ENCODE measurements at places on chromosomes 3 and 15.

DNA sequence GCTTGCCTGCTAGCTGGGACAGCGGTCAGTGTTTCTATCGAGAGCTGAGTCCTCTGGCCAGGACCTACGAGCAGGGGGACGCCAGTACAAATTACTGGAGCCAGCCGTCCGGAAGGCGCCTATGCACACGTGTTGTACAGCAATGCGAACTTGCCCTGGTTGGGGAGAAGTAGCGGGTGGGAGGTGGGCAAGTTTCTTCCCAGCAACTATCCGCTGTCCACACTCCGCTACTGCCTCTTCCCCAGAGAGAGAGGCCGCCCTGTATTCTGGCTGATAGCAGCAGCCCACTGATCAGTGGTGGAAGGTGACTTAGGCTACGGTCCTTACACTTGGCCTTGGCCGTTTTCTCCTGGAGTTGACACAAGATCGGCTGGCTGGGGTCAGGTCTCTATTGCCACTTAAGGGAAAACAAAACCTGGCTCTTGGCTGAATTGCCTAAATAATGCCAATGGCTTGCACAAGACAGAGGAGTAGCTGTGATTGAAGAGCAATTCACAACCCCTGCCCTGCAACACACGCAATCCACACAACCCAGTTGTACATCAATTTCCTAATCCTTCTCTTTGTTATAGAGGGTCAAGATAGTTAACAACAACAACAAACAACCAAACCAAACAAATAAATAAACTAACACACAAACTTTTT lies 12.8 kb upstream of the SHC4 start:
- DNase-seq = no peak

GRCh38 chr3:35919160-35919559 lies 279.8 kb downstream of the ARPP21 start:
- no peak for DNase-seq

DNA sequence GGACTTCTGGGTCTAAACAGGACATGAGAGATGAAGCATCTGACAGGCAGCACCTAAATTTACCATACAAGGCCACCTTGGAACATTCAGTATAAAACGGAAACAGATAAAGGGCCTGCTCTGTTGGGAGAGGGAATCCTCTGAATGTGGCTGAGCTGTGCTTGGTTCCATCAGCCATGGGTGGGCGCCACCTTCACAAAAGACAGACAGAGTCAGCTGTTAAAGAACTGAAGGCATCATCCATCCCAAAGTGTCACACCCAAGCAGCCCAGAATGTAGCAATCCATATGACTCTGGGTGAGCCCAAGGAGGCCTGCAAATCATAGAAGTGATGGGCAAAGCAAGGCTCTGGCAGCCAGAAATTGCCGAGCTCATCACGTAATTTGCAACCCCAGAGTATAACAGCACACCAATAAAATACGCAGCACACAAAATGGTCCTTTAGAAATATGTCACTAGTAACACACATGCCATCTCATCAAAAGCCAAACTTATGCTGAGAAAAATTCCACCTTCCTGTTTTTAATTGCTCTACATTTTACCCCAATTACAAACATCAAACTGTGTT lies 24.8 kb upstream of the RBP1 start:
- DNase-seq = no peak

DNA sequence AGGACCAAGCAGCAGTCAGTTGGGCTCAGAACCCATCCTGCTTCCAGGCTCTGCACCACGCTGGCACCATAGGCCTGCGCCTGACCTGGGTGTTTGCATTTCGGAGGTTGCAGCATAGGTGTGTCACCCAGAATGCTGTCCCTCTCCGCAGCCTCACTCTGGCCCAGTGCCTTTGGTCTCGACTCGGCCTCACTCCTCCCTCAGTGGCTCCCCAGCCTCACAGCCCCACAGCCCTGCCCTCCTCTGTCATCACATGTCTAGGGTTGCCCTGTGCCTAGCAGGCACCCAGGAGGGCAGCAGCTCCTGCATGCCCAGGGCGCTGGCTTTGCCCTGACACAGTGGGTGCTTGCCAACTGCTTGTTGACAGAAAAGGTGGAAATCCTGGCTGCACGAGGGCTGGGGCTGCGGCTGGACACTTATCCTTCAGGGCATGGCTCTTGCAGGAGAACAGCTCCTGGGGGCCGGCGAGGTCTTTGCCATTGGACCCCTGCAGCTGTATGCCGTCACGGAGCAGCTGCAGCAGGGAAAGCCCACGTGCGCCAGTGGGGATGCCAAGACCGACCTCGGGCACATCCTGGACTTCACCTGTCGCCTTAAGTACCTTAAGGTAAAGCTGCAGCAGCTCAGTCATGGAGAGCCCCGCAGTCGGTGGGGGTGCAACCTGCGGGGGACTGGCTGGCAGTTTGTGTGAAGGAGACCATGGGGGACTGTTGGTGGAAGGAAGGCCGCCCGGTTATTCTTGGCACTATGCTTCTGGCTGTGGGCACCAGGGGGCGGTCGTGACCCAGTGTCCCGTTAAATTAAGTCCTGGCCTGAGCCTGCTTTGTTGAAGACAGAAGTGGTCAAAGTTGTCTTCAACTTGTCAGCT lies 16.2 kb downstream of the NISCH start:
- DNase-seq = peak; percentile 76

- DNase-seq = no peak
These were observed 485.6 kb upstream of the IL12A start for GRCh38 chr3:159502986-159503385.

DNA sequence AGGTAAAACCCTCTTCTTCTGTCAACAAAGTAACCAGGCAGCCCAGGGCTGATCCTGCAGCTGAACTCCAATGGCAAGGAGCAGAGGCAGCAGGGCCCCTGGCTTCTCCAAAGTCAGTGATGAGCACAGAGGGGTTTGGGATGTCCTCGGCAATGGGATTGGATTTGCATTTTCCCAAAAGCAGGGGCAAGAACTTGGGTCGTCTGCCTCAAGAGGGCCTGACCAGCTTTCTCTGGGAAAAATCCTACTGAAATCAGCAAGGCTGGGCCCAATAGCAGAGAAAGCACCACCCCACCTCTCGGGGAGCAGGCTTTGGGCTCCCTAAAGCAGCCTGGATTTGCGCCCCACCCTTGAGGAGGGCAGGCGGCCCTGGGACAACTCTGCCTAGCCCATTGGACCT lies 210.0 kb upstream of the IGF1R start:
- no peak for DNase-seq

GRCh38 chr3:38608961-38609360 lies 40.5 kb downstream of the SCN5A start:
- no peak for DNase-seq

DNA sequence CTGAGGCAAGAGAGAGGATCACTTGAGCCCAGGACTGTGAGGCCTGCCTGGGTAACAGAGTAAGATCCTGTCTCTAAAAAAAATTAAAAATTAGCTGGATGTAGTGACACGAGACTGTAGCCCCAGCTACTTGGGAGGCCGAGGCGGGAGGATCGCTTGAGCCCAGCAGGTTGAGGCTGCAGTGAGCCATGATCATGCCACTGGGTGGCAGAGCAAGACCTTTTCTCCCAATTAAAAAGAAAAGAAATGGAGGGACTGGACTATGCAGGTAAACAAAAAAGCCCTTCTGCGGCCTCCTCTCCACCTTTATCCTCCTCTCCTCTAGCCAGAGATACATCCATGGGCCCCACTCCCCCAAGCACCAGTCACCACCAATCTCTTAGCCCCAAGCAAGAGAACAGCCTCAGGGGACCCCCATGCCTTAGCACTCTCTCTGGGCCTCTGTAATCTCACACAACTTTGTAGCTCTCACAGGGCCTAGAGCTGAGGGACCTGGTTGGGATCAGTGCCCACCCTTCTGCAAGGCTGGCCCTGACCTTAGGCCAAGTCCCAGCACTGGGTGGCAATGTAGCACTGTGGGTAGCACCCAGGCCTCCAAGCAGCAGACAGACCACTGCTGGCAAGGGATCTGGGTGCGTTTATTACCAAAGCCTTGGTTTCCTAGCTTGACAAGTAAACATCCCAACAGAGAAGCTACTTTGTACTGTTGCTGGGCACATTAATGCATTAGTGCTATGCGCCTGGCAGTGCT lies 43.4 kb downstream of the FAM174B start:
- DNase-seq = no peak

DNA sequence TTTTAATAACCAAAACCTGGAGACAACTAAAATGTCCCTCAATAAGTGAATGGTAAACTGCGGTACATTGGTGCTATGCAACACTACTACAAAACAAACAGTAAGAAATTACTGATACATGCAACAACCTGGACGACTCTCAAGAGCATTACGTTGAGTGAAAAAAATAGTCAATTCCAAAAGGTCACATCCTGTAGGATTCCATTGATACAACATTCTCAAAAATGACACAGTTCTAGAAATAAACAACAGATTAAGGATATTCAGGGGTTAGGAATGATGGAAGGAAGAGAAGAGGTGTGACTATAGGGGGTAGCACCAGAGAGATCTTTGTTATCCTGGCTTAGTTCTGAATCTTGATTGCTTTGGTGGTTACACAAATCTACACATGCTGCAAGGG lies 72.2 kb downstream of the ZNF148 start:
- no peak for DNase-seq

DNA sequence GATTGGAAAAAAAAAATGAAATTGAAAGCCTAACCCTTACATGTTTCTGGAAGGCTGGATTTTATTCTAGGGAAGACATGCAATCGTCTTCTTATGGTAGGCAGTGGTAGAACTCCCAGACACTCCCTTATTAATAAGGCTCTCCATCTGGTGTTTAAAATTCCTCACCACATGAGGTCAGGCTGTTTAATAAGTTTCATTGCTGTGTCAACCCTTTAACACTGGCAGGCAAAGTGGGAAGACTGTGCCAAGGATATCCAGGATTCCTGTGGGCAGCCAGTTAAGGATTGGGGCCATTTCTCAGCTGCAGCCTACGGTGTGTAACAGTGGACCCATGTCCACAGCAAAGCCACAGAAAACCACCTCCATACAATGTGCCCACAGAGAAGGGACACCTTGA lies 225.5 kb upstream of the CHRM5 start:
- no peak for DNase-seq

DNA sequence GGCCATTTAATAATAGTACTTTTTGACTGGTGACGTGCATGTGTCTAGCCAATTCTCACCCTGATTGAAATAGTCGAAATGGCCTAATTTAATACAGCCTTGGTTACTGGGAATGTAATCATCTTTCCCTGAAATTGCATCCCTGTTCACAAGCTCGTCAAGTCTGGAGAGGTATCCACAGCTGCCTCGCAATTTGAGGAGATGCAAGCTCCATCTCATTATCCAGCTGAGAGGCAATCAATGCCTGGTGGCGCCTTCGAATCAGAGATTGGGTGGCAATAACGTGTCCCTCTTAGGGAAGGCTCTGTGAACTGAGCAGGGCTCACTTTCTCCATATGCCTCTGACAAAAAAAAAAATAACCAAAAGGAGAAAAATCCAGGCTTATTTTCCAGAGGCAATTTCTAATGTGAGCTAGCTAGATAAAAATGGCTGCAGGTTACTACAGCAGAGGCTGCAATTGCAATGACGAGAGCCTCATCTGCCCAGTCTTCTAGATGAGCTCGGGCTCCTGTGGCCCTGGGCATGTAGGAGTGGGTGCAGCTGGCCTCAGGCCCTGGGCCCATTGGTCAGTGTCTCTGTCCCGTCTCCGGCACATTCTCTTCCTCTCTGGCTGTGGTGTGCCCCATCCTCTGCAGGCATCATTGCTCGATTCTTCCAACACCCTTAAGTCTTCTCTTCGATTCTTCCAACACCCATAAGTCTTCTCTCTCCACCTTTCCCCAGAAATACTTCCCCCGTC lies 487.5 kb downstream of the GABRG3 start:
- DNase-seq = no peak

DNA sequence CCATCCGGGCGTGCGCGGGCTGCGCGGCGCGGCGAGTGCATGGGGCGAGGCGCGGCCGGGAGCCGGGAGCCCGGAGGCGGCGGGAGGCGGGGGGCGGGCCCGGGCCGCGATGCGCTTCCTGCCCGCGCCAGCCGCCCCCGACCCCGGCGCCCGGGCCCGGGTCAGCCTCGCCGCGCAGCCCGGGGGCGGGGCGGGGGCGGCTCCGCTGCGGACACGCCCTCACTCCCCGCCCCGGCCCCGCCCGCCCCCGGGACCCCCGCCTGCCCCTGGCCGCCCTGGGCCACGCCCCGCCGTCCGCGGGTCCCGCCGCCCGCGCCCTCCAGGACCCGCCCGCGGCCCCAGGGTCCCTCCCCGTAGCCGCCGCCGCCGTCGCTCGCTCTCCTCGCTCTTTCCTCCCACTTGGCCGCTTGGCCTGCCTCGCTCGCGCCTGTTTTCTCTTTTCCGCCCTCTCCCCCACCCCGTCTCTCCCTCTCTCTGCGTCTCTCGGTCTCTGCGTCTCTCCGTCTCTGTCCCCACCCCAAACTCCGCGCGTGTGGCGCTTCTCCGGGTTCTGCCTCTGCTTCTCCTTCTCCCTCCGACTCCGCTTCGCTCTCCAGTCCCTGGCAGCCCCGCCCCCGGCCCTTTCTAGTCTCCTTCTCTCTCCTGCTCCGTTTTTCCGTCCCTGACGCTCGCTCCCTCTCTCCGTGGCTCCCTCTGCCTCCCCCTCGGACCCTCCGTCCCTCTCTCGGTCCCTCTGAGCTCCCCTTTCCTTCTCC lies at the start of gene PLXND1:
TSS of gene PLXND1 (minus strand) at position 41 of the 755 bp plus-strand sequence. CDS start at position 4, 37 bp downstream.
- DNase-seq = peak; percentile 86

DNA sequence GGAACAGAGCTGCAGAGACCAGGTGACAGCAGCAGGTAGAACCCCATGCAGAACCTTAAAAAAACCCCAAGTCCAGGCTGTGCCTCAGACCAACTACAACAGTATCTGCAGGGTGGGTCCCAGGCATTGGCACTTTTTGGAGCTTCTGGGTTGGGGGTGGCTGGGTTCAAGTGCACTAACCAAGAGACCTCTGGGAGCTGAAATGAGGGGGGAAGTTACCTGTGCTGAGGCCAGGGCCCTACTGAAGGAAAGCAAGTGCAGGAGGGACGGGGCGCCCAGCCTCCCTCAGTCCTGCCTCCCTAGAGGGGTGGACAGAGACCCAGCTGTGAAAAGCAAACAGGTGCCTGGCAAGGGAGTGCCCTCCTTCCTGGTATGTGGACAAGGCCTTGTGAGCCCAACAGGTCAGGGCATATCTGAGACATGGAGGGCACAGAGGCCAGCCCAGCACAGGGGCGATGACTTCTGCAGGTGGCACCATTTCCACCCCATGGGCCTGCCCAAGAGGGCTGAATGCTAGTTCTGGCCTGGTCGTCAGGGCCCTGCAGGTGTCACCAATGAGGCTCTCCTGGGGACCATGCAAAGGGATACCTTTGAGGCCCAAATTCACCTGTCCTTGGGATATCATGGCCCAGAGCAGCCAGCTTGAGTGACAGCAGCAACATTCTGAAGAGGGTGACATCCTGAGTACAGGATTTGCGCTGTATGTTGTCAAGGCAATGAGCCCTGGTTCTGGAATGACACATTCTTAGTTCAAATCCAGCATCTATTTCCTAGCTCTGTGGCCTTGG lies 18.7 kb downstream of the CTSH start:
- no peak for DNase-seq

DNA sequence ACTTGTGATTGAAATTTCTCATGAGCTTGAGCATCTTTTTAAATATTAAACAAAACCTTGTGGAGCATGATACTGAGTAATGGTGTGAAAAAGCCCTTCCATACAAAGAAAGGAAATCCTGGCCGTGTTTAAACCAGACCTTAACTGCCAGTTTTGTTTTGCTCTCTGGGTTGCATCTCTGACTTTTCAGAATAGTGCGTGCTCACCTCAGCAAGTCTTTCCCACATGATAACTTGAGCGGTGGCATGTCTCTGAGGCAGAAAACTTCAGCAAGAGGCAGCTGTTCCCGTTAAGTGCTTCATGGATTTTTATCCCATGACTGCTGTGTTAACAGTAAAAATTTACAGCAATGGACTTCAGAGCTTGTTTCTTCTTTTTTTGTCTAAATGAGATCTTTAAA lies 393.3 kb downstream of the FEZF2 start:
- no peak for DNase-seq

Data from GM13976 (cell line).